A549 treated with AZD2906 at 1 μM for 4 hours (cell line): ENCODE measurements at places on chromosomes 12 and 14. TPM values are rescaled to one million over a fixed set of nuclear protein-coding genes. Genes with fewer than 3 reads are reported as not detected.

The TCTN2 gene
- total RNA-seq, result 12.1 to 14.1 TPM (median 12.5 TPM) in 5 replicates

The CDKN3 gene
- 67.7 to 78.3 TPM (median 76.7 TPM) in 5 replicates for total RNA-seq

The LHX5 gene
- 0.02 to 0.07 TPM (median 0.05 TPM) in 4 of 5 replicates, not detected in the other for total RNA-seq

The USP44 gene
- 0.08 to 0.17 TPM (median 0.13 TPM) in 5 replicates for total RNA-seq

The PLCZ1 gene
- total RNA-seq, result not detected in 5 replicates

The TPPP2 gene
- not detected in 5 replicates for total RNA-seq

The CD69 gene
- total RNA-seq, result not detected in 5 replicates

The A2M gene
- total RNA-seq, result 0.14 to 0.24 TPM (median 0.14 TPM) in 4 of 5 replicates, not detected in the other

The FAM181A gene
- total RNA-seq, result not detected in 5 replicates

The BDKRB2 gene
- 0.82 to 1.0 TPM (median 0.88 TPM) in 5 replicates for total RNA-seq

The MIPOL1 gene
- 1.6 to 2.9 TPM (median 2.2 TPM) in 5 replicates for total RNA-seq

The TMEM233 gene
- total RNA-seq, result 0.02 to 0.15 TPM (median 0.07 TPM) in 4 of 5 replicates, not detected in the other

The C1R gene
- total RNA-seq, result 27.7 to 49.0 TPM (median 30.3 TPM) in 5 replicates

The ZNF26 gene
- total RNA-seq, result 6.8 to 10.5 TPM (median 8.1 TPM) in 5 replicates

The CISTR gene
- not detected in 5 replicates for total RNA-seq

The TEX22 gene
- 0.10 to 0.20 TPM (median 0.14 TPM) in 5 replicates for total RNA-seq

The EXOC3L4 gene
- total RNA-seq, result 0.60 to 2.3 TPM (median 1.7 TPM) in 5 replicates

The CPNE8 gene
- 8.0 to 10.4 TPM (median 9.5 TPM) in 5 replicates for total RNA-seq

The DAO gene
- total RNA-seq, result not detected in 5 replicates

The OR6C2 gene
- not detected in 5 replicates for total RNA-seq

The SMCO2 gene
- total RNA-seq, result 0.09 to 0.18 TPM (median 0.10 TPM) in 3 of 5 replicates, not detected in the others

The HPD gene
- 1.5 to 2.2 TPM (median 2.0 TPM) in 5 replicates for total RNA-seq

The TMEM132C gene
- not detected in 5 replicates for total RNA-seq

The OTOGL gene
- total RNA-seq, result 0.02 TPM in 1 of 5 replicates, not detected in the others

The COCH gene
- total RNA-seq, result 21.2 to 28.4 TPM (median 24.2 TPM) in 5 replicates

The HOXC12 gene
- 0.03 TPM in 2 of 5 replicates, not detected in the others for total RNA-seq

The MMP19 gene
- total RNA-seq, result 0.35 to 0.85 TPM (median 0.39 TPM) in 5 replicates

The TAS2R42 gene
- total RNA-seq, result not detected in 5 replicates

The MGST1 gene
- total RNA-seq, result 708 to 789 TPM (median 749 TPM) in 5 replicates

The AMDHD1 gene
- total RNA-seq, result 2.0 to 2.7 TPM (median 2.3 TPM) in 5 replicates

The DDX55 gene
- 26.3 to 30.2 TPM (median 28.7 TPM) in 5 replicates for total RNA-seq

The RAPGEF3 gene
- 0.52 to 0.63 TPM (median 0.55 TPM) in 5 replicates for total RNA-seq

The GZMB gene
- total RNA-seq, result not detected in 5 replicates

The YAF2 gene
- 17.4 to 25.1 TPM (median 21.3 TPM) in 5 replicates for total RNA-seq

The MMP17 gene
- total RNA-seq, result 8.1 to 12.1 TPM (median 10.5 TPM) in 5 replicates

The LALBA gene
- total RNA-seq, result not detected in 5 replicates

The PPP1R1A gene
- total RNA-seq, result 0.13 to 0.28 TPM (median 0.19 TPM) in 5 replicates

The CACNA1C gene
- 0.02 to 0.06 TPM (median 0.03 TPM) in 4 of 5 replicates, not detected in the other for total RNA-seq

The ITPR2 gene
- total RNA-seq, result 1.3 to 3.0 TPM (median 2.2 TPM) in 5 replicates

The SYCP3 gene
- 0.10 to 0.13 TPM (median 0.13 TPM) in 3 of 5 replicates, not detected in the others for total RNA-seq

The MGP gene
- 0.06 to 0.09 TPM (median 0.08 TPM) in 3 of 5 replicates, not detected in the others for total RNA-seq

The PHETA1 gene
- total RNA-seq, result 8.3 to 9.9 TPM (median 9.0 TPM) in 5 replicates

The MTERF2 gene
- total RNA-seq, result 3.4 to 4.7 TPM (median 4.3 TPM) in 5 replicates
